ENCODE measurements at places on chromosomes 12 and 14.

DNA sequence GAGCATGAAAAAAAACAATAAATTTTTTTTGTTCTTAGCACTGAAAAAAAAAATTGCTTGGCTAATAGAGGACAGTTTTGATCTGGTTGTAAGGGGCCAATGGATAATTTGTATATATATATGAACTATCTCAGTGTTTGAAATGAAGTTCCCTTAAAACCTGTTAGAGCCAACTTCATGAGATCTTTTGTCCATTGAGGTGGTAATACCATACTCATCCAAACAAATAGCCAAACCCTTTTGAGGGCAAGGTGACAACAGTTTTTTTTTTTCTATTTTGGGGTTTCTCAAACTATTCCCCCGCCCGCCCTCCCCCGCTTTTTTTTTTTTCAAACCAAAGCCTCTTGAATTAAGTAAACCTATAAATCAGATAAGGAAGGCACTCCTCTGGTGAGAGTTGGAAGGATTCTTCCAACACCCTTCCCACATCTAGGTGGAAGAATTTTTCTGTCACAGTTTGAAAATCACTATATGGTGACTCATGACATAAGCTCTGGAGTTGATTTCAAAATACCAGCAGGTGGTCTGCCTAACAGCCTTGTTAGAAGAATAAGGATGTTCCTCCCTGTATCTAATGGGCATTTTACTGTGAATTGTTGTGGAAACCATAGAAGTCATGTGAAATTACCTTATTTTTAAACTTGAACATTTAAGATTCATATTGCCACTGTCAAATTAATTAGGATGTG is 10.2 kb downstream of the ARHGAP5 start:
- DNase-seq, result peak; percentile 53

DNA sequence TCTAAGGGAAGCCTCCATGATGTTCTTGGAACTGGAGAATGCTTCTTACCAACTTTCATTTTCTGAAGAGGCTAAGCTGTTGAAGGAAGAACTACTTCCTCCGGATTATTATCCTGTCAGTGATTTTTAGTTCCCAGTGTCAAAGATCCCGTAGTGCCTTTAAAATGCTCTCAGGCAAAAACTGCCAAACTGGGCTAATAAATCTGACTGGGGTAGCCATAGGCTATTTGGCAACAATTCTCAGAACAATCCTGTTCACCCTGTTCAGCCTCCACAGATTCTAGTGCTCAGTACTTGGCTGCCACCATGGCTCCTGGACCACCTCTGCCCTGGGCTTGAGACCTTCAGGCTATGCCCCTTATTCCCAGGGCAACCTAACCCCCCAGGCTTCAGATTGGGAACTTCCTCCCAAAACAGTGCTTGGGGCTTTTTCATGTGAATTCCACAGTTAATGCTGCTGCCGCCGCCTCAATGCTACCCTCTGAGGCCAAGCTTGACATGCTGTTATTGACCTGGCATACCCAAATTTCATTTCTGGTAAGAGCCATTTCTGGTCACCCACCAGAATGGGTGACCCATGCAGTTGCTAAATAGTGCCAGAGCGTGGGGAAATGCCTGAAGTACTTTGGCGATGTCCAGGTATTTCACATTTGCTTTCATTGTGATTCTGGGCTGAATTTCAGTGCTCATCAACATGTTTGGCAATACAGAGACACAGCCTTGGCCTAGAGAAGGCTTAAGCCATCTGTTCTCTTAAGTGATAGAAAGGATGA is 110.0 kb upstream of the ARHGAP5 start:
- no peak for DNase-seq

GRCh38 chr12:28799348-28799747 is 349.7 kb upstream of the FAR2 start:
- no peak for DNase-seq

DNA sequence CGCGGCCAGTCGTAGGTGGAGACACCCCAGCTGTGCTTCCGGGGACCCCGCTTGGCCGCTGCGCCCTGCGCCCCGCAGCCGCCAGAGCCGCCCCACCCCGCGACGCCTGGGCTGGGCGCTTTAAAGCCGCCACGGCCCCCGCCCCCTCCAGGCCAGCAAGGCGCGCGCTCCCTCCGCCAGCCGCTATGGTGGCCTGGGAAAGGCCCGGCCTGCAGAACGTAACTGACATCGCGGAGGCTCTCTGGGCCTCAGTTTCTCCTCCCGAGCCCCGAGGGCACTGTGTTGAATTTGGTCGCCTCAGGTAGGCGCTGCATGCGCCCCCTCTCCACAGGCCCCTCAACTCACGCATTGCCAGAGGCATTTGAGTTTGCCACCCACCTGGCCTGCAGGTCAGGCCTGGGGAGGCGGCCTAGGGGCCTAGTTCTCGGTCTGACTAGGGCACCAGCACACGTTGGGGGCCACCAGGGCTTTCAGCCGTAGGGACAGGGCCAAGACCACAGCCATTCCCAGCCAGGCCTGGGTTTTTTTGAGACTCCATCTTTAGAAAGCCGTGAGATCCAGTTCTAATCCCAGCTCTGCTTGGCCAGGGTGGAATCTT is at the start of gene NGB:
TSS of gene NGB (minus strand) at position 94 of the 598 bp plus-strand sequence. CDS start 269 bp downstream, outside the sequence.
- DNase-seq, result no peak

GRCh38 chr14:96104469-96105057 is 65.4 kb downstream of the C14orf132 start:
- peak; percentile 83 for DNase-seq

DNA sequence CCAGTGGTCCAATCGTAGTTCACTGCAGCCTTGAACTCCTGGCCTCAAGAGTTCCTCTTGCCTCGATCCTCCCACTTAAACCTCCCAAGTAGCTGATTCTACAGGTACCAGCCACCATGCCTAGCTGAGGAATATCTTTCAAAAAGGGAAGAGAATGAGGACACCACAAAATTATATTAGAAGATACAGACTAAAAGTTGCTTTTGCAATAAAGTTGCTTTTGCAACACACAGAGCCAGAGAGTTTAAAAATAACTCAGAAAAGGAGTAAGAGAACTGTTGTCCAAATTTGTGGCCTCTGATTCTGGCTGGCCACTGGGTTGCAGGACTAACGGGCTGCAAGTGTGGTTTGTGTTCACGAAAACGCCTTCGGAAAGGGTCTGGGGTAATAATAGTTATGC is 19.8 kb downstream of the TMEM253 start:
- DNase-seq, result no peak

DNA sequence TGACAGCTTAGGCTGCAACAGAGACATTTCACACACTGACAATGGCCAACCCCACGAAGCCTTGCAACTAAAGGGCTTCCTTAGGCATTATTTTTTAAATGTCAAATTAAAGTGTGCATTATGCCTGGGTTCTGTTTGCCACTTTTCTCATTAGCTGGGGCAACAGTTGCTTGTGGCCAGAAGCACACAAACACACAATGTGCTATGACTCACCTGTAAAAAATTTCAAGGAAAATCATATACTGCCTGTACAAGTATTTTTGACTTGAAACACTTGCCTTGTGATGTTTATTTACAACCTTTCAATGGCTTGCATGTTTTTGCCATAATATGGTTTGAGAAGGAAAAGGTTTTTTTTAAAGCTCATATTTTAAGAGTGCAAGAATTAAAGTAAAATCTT is 1.9 kb downstream of the NTN4 start:
- peak; percentile 57 for DNase-seq

GRCh38 chr12:116528498-116528897 is 30.7 kb upstream of the MAP1LC3B2 start:
- no peak for DNase-seq

DNA sequence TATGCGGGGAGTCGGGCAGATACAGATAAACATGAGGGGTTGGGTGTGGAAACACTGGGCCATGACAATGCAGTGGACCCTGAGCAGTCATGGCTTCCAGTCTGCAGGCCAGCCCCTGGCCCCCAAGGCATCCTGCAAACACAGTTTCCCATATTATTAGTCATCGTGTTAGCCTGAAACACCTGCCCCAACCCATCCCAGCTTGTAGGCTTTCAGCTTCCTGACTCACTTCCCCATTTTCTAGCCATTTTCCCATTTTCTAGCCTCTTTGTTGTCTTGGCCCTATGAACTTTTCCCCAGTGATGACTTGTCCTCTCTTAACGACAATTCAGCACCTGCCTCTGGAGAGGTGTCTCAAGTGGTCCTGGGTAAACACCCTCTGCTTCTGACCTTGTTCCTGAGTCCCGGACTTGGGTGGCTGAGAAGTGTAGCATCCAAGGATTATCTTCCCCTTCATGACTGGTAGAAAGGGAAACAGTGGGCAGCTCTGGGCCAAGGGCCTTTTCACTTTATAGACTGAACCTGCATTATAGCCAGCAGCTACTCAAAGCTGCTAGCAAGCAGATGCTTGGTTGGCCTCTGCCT is 4.3 kb upstream of the PGF start:
- no peak for DNase-seq

Measured in fibroblast of pulmonary artery (primary cell).